ENCODE measurements at places on chromosomes 13 and 19. TPM values are rescaled to one million over a fixed set of nuclear protein-coding genes. Genes with fewer than 3 reads are reported as not detected.

The ZNF540 gene
- total RNA-seq, result 0.19 TPM

The PDCD5 gene
- total RNA-seq, result 180 TPM

The SGCG gene
- total RNA-seq, result 0.46 TPM

The PROZ gene
- total RNA-seq, result not detected

The ZNF93 gene
- total RNA-seq, result 23.3 TPM

The KCTD12 gene
- 137 TPM for total RNA-seq

The GNG7 gene
- not detected for total RNA-seq

Data from LHCN-M2 (cell line).